ENCODE measurements at places on chromosomes 12 and 14.

DNA sequence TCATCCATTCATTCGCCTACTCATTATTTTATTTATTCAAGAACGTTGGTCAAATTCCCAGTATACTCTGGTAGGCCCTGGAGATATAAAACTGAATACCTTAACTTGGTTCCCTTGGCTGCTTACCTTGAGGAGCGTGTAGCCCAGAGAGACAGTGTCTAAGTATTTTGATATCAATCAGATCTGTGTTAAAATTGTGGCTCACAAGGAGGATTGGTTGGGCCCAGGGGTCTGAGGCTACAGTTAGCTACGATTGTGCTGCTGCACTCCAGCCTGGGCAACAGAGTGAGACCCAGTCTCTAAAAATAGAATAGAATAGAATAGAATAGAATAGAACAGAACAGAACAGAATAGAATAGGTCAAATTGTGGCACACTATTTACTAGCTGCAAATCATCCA lies 438.4 kb downstream of the ADAMTS20 start:
- DNase-seq, result no peak

DNA sequence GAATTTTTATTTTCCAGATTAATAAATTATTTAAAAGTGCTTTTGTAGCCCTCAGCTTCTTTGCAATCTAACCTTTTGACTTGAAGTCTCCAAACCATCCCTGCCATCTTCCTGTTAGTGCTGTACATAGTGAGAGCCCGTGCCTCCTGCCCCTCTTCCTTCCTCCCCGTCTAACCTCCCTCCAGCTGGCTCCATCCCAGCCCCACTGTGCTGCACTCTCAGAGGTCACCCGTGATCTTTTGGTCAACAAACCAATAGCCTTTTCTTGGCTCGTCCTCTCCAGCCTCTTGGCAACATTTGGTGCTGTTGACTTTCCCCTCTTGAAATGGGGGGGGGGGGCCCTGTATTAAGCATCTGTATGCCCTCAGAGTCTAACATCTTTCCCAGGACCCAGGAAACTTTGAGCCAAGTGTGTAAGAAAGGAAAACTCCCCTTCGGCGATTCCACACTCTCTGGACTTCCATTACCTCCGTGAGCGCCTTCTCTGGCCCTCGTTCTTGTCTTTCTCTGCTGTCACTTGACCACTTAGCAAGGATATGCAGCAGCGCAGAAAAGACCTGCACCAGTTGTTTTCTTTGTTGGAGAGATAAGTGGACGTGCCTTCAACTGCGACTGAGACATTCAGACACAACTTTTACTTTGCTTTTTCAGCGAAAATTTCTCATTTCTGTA lies 44.1 kb downstream of the FBXW8 start:
- no peak for DNase-seq

- DNase-seq, result no peak
Measured at GRCh38 chr12:75479963-75480461, 543 bp upstream of the GLIPR1 start.

DNA sequence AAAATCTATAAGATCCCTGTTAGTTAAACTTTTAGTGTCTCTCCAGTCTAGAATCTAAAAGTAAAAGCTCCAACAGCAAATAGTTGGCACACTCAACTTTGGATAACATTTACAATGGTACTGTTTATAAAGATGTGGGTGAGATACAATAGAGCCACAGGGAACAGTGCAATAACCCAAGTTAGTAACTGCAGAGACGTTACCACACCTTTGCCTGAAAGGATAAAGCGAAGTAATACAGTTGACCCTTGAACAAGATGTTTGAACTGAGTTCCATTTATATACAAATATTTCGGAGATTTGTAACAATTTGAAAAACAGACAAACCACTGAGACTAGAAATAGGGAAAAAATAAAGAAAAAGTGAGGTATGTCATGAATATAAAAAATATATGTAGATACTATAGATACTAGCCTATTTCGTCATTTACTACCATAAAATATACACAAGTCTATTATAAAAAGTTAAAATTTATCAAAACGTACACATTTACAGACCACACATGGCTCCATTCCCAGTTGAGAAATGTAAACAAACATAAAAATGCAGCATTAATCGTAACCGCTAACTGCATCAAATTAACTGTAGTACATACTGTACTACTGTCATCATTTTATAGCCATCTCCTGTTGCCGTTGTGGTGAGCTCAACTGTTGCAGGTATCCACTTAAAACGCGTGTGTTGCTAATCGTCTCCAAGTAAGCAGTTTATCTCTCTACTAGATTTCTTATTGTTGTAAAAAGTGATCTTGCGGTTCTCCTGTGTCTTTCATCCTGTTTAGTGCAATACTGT lies 56.5 kb upstream of the HIF1A start:
- DNase-seq, result no peak

DNA sequence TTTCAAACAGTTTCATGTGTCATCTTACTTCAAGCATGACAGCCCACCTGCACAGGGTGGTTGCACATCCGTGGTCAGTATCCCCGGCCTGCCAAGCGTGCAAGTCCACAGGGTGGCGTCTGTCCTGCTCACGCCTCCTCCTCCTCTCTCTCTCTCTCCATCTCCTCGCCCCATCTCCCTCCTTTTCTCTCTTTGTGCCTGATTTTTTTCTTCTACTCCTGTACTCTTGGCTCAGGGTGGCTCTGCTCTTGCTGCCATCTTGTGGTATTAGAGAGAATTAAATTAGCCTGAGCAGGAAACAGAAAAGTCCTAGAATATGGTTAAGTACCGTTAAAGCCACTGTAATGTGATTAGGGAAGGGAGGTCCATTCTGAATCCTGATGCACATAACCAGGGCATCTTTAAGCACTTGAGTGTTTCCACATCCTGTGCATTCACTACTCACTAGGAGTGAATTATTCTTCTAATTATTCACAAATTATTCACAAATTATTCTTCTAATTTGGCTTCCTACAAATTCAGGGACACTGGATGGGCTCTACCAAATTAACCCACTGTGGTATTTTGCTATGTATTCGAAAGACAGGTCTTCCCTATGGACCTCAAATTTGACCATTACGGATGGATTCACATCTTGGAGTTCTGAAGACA lies 25.5 kb upstream of the DTX1 start:
- DNase-seq, result peak; percentile 68

- DNase-seq, result peak; percentile 47
Measured at GRCh38 chr12:132275110-132275531, 54.3 kb downstream of the GALNT9 start.

- DNase-seq, result no peak
Measured at GRCh38 chr12:104486363-104486750, 29.6 kb downstream of the CHST11 start.

Data from SK-N-DZ (cell line).